Activated naive CD8-positive, alpha-beta T cell treated with anti-CD3 and anti-CD28 coated beads, Interleukin-2, amount 10 ng/mL, durations not matched to agents 7 days and 5 days (primary cell): ENCODE measurements at places on chromosomes 2 and 18. TPM values are rescaled to one million over a fixed set of nuclear protein-coding genes. Genes with fewer than 3 reads are reported as not detected.

The POTEE gene
- total RNA-seq: 0.48 TPM

The PLCD4 gene
- 0.54 TPM for total RNA-seq

The UGT1A10 gene
- total RNA-seq: not detected

The STPG4 gene
- 0.74 TPM for total RNA-seq

The C2orf66 gene
- 0.17 TPM for total RNA-seq

The OTX1 gene
- not detected for total RNA-seq

The TXNDC2 gene
- total RNA-seq: not detected

The ANKRD12 gene
- 117 TPM for total RNA-seq

The CNDP1 gene
- not detected for total RNA-seq

The OSR1 gene
- total RNA-seq: not detected

- H3K36me3 ChIP-seq: peaks cover 13% of the 10 kb centered on the region
- H3K27ac ChIP-seq: peak overlapping the region; percentile 96
- H3K4me1 ChIP-seq: peaks cover 22% of the 10 kb centered on the region
- peak overlapping the region; percentile 98 for H3K4me3 ChIP-seq
- H3K27me3 ChIP-seq: no peaks in the 10 kb centered on the region
These were observed 1.3 kb upstream of the USP34 start for GRCh38 chr2:61471905-61472805.

DNA sequence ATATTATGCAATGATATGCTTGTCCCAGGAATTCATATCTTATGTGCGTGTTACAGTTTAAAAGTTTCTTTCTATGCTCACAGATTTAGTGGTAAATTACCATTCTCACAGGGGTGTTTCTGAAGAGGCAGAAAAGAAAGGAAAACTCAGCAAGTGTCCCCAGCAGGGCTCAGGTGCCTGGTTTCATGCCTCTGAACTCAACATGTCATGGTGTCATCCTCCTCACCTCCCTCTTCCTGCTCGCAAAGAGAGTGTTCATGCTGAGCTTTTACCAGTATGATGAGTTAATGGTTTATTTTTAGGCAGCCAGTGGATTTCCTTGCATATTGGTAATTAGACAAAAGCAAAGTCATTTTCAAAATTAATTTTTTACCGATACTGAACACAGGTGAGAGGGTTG is 492.9 kb upstream of the ZEB2 start:
- DNase-seq: no peak
- no peaks in the 10 kb centered on the region for H3K36me3 ChIP-seq
- H3K4me1 ChIP-seq: no peaks in the 10 kb centered on the region
- H3K27ac ChIP-seq: no peak overlapping the region
- H3K27me3 ChIP-seq: peaks cover 2% of the 10 kb centered on the region

- no peaks in the 10 kb centered on the region for H3K36me3 ChIP-seq
- H3K4me3 ChIP-seq: peak overlapping the region; percentile 75
- DNase-seq: peak; percentile 39
- no peaks in the 10 kb centered on the region for H3K27me3 ChIP-seq
- H3K27ac ChIP-seq: peak overlapping the region; percentile 93
- peaks cover 28% of the 10 kb centered on the region for H3K4me1 ChIP-seq
These were observed 12.8 kb upstream of the TTN start for GRCh38 chr2:178819992-178820391.

DNA sequence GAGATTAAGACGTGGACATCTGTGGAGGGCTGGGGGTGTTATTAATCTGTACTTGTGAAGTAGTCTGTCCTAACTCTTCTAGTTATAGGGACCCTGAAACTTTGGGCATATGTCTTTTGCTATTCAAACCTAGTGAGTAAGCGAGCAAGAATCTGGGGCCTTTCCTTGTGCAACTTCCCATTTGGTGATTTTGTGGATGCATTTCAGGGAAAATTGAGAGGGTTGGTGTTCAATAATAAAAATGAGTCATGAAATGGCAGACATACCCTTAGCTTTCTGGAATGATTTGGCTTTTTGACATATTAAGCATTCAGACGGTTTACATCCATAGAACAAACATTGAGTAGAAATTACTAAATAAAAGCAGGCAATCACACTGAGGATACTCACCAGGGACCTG is 17.0 kb downstream of the COL4A4 start:
- no peak for DNase-seq
- H3K4me3 ChIP-seq: no peak overlapping the region

GRCh38 chr18:12838178-12838634 is 45.8 kb downstream of the PTPN2 start:
- peaks cover 37% of the 10 kb centered on the region for H3K36me3 ChIP-seq
- H3K4me1 ChIP-seq: peaks cover 52% of the 10 kb centered on the region
- peak overlapping the region; percentile 83 for H3K4me3 ChIP-seq
- H3K27ac ChIP-seq: peak overlapping the region; percentile 92
- H3K27me3 ChIP-seq: no peaks in the 10 kb centered on the region
- no peak for DNase-seq

- H3K27me3 ChIP-seq: no peaks in the 10 kb centered on the region
- peaks cover 10% of the 10 kb centered on the region for H3K36me3 ChIP-seq
- H3K4me1 ChIP-seq: peaks cover 9% of the 10 kb centered on the region
- no peak overlapping the region for H3K4me3 ChIP-seq
- peak overlapping the region; percentile 37 for H3K27ac ChIP-seq
- DNase-seq: no peak
These were observed 129.8 kb upstream of the CAB39 start for GRCh38 chr2:230582851-230583283.

GRCh38 chr2:67510745-67511144 is 113.6 kb downstream of the ETAA1 start:
- H3K27ac ChIP-seq: no peak overlapping the region
- H3K36me3 ChIP-seq: no peaks in the 10 kb centered on the region
- H3K4me3 ChIP-seq: no peak overlapping the region
- no peaks in the 10 kb centered on the region for H3K4me1 ChIP-seq
- H3K27me3 ChIP-seq: no peaks in the 10 kb centered on the region
- DNase-seq: no peak

DNA sequence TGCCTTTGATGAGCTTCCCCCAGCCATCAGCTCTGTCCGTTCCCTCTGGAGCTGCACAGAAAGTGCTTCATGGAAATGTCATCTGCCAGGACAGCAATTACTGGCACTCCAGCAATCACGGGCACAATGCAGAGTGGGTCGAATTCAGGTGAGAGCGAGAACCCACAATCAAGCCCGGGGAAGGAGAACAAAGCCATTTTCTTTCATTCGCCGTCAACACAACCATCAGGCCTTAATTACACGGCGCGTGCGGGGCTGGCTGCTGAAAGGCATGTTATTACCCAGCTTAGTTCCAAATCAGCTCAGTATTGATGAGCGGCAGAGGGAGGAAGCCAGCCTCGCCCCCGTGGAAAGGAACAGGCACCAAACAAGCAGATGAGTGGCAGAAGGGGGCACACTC is 143.9 kb downstream of the MYT1L start:
- H3K36me3 ChIP-seq: no peaks in the 10 kb centered on the region
- no peak overlapping the region for H3K4me3 ChIP-seq
- DNase-seq: no peak
- no peaks in the 10 kb centered on the region for H3K27me3 ChIP-seq
- H3K4me1 ChIP-seq: no peaks in the 10 kb centered on the region
- H3K27ac ChIP-seq: no peak overlapping the region

GRCh38 chr18:49747876-49748275 is 65.5 kb downstream of the ACAA2 start:
- H3K27me3 ChIP-seq: peaks cover 26% of the 10 kb centered on the region
- no peak overlapping the region for H3K27ac ChIP-seq
- DNase-seq: no peak

DNA sequence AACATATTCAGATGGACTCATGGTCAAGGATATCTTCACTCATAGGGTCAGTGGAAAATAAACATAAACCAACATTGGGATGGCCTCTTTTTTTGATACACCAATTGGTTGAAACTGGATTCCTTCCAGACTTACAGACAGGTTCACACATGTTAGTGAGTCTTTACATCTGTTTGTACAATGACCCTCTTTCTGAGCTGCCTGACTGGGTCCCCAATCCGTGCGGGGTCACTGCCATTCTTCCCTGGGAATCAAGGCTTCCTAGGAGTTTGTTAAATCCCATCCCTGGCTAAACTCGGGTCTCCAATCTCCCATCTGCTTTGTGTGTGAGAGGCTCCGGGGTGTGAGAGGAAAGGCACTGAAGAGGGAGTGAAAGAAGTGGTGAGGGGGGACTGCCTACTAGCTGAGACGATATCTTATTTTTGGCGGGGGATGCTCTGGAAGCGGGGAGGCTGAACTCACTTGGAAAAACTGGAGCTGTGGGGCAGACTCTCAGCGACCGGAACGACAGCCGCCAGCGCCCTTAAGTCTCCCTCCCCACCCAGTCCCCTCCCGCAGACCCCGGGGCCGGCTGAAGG is 487 bp downstream of the STARD6 start:
- peaks cover 18% of the 10 kb centered on the region for H3K4me1 ChIP-seq
- peaks cover 16% of the 10 kb centered on the region for H3K36me3 ChIP-seq
- H3K27ac ChIP-seq: peak overlapping the region; percentile 98
- no peak for DNase-seq
- peak overlapping the region; percentile 99 for H3K4me3 ChIP-seq
- peaks cover 8% of the 10 kb centered on the region for H3K27me3 ChIP-seq

DNA sequence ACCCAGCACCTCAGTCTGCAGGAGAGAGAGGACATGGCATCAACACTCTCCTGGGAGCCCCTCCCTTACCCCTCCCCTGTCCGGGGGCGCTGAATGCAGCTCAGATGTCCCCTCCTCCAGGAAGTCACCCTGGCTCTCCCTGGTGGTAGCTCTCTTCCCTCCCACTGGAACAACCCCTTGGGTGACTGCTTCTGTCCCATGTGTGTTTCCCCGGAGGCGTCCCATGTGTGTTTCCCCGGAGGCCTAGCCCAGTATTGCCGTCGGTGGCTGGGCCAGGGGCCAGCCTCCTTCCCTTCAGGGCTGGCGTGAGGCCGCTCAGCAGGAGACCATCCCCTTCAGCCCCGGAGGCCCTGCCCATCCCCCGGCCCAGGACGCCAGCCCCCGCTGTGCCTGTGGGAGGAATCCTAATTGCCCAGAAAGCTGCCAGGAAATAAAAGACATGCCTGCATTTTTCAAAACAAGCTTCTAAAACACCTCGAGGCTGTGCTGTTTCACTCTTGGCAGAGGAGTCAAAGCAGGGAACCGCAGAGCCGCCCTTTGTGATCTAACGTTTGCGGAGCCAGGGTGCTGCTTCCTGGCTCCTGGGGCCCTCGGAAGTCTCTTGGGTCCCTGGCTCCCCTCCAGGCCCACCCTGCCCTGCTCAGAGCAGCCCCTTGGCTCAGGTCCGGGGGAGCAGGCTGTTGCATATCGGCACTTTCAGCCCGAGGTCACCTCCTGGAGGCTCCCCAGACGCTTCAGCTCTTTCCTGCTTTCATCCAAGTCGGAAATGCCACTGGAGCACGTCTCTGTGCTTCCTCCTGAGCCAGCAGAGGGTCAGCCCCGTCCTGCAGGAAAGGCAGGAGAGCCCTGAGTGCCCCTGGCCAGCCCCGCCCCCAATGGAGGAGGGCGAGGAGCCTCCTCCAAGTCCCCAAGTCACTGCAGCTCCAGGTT is 11.4 kb downstream of the SNED1 start:
- peaks cover 18% of the 10 kb centered on the region for H3K4me1 ChIP-seq
- H3K36me3 ChIP-seq: no peaks in the 10 kb centered on the region
- H3K27ac ChIP-seq: peak overlapping the region; percentile 87
- H3K27me3 ChIP-seq: peaks cover 3% of the 10 kb centered on the region
- peak; percentile 65 for DNase-seq

DNA sequence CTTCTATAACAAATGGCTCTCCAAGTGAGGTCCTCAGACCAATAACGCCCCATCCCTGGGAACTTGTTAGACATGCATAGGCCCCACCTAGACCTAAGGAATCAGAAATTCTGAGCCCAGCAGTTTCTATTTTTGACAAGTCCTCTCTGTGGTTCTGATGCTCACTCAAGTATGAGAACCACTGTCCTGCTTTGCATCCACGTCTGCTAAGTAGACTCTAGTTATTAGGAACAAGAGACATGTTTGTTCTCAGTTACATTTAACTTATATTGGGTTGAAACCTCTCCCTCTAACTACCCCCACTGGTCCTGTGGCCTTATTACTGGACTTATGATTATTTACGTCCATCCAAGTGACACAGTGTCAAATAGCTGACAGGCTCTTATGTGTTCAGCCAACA is 70.3 kb downstream of the TMEM17 start:
- H3K4me1 ChIP-seq: no peaks in the 10 kb centered on the region
- H3K27ac ChIP-seq: no peak overlapping the region
- no peak overlapping the region for H3K4me3 ChIP-seq
- peaks cover 4% of the 10 kb centered on the region for H3K27me3 ChIP-seq
- no peak for DNase-seq
- H3K36me3 ChIP-seq: no peaks in the 10 kb centered on the region

DNA sequence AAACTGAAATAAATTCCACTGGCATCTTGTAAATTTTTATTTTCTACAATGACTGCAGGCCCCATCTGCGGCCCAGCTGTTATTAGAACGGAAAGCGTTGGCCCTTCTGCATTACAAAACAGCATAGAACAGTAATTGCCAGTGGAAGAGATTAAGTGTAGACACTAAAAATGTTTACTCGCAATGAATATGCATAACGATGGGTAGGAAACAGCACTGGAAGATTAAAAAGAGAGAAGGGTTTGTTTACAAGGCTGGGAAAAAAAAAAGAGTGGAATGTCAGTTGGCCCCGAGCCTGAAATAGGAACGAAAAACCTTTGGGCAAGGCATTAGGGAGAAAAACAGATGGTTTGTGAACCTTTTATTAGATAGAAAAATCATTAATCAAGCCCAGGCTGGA is 275.9 kb upstream of the TCF4 start:
- no peaks in the 10 kb centered on the region for H3K36me3 ChIP-seq
- no peaks in the 10 kb centered on the region for H3K27me3 ChIP-seq
- no peak for DNase-seq
- H3K4me3 ChIP-seq: no peak overlapping the region

GRCh38 chr2:20486571-20486970 is 39.7 kb downstream of the RHOB start:
- DNase-seq: no peak
- no peaks in the 10 kb centered on the region for H3K36me3 ChIP-seq
- peaks cover 3% of the 10 kb centered on the region for H3K27me3 ChIP-seq

DNA sequence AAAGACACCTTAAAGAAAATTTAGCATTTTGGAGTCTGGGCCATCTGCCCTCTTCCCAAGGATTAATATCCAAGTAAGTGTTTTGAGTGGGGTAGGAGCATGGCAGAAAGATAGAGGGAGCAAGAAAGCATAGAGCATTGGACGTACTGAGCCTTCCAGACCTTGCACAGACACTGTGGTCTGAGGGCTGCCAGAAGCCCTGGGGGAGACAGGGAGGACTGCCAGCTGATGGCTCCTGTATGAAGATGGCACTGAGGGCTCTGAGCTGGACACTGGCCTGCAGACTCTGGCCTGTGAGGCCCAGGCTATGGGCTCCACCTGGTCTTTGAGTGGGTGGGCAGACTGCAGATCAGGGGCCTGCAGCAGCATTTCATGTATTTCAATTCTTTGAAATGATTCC is 2.9 kb upstream of the PKDCC start:
- no peaks in the 10 kb centered on the region for H3K36me3 ChIP-seq
- H3K4me3 ChIP-seq: no peak overlapping the region
- no peak overlapping the region for H3K27ac ChIP-seq

GRCh38 chr2:66125951-66126350 is 309.0 kb upstream of the MEIS1 start:
- H3K27me3 ChIP-seq: no peaks in the 10 kb centered on the region
- no peaks in the 10 kb centered on the region for H3K4me1 ChIP-seq
- H3K36me3 ChIP-seq: no peaks in the 10 kb centered on the region
